ENCODE measurements at places on chromosomes 5 and 9.

DNA sequence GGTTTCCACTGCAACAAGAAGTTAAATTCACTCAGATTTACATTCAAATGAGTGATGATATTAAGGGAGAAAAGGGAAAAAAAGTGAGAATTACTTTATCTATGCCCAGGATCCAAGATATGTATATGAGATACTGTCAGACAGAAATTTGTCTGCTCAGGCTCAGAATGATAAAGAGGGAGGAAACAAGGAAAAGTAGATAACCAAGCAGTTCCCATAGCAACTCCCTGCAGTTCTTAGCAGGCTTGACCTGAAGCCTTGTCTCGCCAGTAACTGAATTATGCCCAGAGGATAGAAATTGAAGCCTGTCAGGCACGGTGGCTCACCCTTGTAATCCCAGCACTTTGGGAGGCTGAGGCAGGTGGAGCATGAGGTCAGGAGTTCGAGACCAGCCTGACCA lies 304.4 kb downstream of the TLE1 start:
- no peak for DNase-seq

DNA sequence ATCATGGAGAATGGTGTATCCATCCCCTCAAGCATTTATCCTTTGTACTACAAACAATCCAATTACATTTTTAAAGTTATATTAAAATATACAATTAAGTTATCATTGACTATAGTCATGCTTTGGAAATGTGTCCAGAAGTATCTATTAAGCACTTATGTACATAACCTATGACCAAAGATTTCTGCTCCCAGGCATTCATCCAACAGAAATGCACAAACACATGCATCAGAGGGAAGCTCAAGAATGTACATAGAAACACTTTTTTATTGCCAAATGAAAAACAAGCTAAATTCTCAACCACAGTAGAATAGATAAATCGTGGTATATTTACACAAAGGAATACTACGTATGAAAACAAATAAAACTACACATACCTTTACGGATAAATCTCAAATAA lies 700.5 kb upstream of the ZNF608 start:
- no peak for DNase-seq

DNA sequence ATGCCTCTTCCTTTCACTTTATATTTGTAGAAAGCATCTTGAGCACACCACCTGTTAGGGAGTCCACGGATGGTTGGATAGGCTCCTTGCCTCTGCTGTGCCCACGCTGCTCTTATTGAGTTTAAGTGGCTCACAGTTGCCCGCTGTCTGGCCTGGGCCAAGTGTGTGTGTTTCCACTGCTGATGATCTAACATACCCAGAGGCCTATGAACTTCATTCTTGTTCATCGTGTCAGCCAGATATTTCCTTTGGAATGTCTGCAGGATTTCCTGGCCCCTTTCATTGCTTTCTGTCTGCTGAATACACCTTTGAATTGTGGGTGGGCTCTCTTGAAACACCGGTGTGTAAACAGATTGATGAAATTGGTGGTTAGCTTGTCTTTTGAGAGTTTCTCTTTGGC lies 46.6 kb downstream of the MVB12B start:
- peak; percentile 18 for DNase-seq

DNA sequence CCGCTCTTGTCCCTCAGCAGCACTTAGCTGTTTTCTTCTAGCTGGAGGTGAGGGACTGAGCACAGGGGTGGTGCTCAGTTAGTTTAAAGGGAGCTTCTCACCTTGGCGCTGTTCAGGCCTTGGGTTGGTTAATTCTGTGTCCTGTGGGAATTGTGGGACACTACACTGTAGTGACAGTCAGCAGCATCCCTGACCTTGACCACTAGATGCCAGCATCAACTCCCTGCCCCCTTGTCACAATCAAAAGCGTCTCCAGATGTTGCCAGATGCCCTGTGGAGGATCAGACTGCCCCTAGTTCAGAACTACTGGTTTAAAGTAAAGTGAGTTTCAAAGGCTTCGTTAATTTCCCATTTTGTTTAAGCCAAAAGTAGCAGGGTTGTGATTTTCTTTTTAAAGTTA lies 65.5 kb upstream of the DMRT3 start:
- DNase-seq, result no peak

- no peak for DNase-seq
Observed at GRCh38 chr5:80140496-80140895, 105.3 kb downstream of the THBS4 start.

DNA sequence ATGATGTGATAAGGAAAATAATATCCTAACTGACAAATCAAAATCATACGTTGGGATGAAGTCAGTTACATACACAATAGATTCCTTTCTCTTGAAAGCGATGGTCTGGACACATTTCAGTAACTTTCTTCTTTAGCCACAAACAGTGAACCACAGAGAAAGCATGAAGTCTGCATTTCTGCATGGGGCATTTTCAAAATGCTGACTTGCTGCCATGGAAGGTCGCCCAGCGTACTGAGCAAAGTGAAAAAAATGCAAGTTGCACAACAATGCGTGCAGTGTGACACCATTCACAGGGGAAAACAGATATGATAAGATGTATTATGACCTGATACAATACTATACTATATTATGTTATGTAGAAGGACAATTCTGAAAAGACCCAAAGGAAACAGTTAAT lies 146.3 kb downstream of the SNX18 start:
- DNase-seq, result peak; percentile 80
